Fibroblast of skin of left biceps (primary cell): ENCODE measurements at places on chromosomes 7 and 10.

- no peak for DNase-seq
Observed at GRCh38 chr7:43439631-43440401, 143.1 kb upstream of the STK17A start.

DNA sequence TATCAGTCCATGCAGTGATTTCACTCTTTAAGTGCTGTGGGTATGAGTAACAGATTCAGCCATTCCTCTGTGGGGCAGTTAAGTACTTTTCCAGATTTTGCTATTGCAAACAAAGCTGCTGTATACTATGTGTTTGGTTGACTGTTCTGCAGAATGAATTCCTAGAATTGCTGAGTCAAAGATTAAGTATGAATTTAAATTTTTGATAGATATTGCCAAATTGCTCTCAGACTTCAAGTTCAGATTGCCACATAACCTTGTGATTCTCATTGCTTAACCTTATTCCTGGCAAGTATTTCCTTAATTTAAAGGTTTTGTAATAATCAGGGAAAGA, 21.6 kb upstream of the SAR1A start:
- DNase-seq, result peak; percentile 94

- no peak for DNase-seq
Observed at GRCh38 chr10:76206797-76207352, 775.5 kb downstream of the LRMDA start.

- no peak for DNase-seq
Observed at GRCh38 chr7:73817121-73817520, 13.7 kb upstream of the CLDN4 start.

DNA sequence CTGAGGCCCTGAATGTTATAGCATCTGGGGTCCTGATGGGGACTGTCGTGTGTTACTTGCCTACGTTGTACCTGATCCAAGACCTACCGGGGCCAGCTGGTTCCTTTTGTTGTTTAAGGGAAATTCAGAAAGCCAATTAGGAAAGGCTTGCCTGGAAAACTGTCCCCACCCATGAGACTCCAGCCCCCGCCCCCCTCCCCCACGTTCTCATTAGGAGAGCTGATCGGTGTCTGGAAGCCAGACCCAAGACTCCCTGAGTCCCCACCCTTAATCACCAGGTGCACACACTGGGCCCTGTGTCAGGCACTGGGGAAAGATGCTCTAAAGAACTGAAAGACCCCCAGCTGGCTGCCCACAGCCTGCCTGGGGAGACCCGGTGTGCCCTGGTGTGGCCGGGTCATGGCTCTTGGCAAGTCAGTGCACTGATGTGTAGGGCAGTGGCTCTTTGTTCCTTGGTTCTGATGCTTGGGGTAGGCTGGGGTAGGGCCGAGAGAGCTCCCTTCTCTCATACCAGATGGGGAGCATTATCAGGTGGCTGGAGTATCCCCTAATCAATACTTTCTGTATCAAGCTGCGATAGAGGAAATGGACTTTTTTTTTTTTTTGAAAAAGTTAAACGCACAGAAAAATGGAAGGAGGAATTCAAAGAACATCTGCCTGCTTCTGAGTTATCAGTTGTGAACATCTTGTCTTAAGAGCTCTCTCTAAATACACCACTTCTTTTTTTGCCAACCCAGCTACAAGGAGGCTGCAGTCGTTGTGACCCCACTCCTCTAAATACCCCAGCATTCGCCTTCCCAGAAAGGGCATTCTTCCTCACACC, 16.9 kb downstream of the TSPAN15 start:
- DNase-seq, result no peak

DNA sequence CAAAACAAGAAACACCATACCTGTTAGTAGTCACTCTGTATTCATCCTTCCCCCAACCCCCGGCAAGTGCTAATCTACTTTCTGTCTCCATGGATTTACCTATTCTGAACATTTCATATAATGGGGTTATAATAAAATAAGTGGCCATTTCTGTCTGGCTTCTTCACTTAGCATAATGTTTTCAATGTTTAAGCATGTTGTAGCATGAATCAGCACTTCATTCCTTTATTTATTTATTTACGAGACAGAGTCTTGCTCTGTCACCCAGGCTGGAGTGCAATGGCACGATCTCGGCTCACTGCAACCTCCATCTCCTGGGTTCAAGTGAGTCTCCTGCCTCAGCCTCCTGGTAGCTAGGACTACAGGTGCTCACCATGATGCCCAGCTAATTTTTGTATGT, 69.2 kb downstream of the HIP1 start:
- no peak for DNase-seq
